ENCODE measurements at places on chromosomes 2 and 18.

DNA sequence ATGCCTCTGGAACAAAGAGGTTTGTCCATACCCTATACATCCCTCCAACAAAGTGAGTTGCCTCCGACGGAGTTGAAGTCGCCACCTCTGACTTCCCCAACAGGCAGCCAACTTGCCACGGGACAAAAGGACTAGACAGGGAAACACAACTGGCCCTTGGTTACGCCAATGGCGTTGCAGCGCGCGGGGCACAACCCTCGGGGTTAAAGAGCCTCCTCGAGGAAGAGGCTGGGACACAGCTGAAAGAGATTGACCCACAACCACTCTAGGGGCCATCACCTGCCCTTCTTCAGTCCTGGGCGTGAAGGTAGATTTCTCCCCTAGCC, 545 bp downstream of the GTF3C2 start:
- DNase-seq = peak; percentile 17

- peak; percentile 50 for DNase-seq
These were observed 196.5 kb downstream of the SATB2 start for GRCh38 chr2:199261239-199261638.

DNA sequence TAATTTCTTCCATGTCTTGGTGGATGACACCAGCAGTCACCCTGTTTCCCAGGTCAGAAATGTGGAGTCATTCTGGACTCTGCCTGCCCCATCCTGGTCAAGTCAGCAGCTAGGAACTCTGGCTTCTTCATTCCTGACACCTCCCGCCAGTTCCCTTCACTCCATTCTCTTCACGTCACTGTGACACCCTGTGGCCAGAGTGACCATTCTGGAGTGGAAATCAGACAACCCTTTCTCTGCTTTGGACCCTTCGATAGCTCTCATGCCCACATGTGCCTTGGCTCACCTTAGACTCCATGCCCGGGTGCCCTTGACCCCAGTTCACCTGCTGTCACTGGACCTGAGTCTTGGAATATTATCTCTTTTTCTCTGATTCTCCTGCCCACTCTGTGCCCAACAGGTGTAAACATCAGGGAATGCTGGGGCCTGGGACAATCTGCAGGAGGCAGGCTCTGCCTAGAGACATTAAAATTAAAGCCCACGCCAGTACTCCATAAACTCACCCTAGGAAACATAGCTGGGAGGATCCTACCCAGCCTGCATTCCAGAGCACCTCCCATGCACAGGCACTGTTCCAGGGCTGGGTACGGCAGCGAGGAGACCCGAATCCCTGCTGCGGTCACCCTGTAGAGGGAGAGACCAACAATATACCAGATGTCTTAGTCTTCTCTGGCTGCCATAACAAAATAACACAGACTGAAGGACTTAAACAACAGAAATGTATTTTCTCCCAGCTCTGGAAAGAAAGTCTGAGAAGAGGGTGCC, 41.1 kb upstream of the FAHD2A start:
- no peak for DNase-seq

DNA sequence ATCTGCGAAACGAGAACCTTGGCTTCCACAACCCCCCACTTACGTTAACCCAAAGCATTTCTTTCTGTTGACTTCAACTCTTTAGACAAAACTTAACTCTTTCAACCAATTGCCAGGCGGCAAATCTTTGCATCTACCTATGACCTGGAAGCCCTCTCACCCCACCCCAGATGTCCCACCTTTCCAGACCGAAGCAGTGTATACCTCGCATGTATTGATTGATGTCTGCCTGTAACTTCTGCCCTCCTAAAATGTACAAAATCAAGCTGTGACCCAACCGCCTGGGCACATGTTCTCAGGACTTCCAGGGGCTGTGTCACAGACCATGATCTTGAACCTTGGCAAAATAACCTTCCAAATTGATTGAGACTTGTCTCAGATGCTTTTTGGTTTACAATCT, 12.3 kb downstream of the AQP12B start:
- no peak for DNase-seq

DNA sequence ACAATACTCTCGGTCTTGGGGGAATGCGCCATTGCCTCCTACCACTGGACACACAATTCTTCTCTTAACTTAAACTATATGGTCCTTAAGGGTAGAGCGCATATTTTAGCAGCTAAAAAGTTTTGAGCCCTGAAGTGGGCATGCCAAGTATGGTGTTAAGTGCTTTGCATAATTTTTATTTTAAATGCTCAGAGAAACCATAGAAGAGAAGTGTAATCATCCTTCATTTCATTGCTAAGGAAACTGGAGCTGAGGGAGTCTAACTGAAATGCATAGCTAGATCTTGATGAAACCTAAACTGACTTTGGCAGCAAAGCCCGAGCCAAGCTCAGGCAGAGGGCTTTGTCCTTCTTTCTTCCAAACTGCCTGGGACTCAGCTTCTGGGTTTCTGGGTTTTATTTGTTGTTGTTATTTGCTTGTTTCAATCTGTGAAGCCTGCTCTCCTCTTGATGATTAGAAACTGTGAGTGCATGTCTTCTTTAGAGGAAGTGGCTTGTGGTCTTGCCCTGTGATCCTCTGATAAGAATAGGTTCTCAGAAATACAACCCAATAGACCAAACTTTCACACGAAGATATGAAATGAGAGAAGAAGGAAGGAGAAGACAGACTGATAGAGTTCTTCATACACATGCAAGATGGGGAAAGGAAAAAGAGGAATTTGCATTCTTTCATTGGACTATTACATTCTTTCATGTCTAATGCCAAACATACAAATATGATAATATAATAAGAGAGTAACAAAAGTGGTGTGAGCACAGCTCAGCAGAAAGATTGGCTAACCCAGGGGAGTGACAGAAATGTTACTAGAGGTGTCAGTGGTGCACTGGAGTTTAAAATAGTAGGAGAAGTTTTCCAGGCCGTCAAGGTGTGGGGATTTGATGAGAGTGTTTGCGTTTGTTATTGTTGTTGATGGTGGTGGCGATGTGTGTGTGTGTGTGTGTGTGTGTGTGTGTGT, 7.5 kb upstream of the RNF144A start:
- no peak for DNase-seq

DNA sequence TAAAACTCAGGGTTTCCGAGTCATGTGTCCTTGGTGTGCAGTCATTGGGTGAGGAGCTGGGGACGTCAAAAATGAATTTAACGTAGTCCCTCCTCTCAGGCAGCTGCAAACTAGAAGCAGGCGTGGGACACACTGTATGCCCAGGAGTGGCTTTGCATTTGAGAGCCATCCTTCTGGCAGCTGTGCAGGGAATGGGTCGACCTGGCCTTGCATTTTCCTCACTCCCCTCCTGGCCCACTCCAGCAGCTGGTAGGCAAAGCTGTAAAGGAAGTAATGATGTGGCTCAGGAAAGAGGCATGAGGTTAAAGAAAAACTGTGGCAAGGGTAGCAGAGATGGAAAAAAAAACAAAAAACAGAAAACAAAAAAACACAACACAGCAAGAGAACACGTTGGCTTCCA, 46.5 kb downstream of the RNF144A start:
- DNase-seq = no peak
